Osteocyte (in vitro differentiated cells): ENCODE measurements at places on chromosomes 1 and 21.

DNA sequence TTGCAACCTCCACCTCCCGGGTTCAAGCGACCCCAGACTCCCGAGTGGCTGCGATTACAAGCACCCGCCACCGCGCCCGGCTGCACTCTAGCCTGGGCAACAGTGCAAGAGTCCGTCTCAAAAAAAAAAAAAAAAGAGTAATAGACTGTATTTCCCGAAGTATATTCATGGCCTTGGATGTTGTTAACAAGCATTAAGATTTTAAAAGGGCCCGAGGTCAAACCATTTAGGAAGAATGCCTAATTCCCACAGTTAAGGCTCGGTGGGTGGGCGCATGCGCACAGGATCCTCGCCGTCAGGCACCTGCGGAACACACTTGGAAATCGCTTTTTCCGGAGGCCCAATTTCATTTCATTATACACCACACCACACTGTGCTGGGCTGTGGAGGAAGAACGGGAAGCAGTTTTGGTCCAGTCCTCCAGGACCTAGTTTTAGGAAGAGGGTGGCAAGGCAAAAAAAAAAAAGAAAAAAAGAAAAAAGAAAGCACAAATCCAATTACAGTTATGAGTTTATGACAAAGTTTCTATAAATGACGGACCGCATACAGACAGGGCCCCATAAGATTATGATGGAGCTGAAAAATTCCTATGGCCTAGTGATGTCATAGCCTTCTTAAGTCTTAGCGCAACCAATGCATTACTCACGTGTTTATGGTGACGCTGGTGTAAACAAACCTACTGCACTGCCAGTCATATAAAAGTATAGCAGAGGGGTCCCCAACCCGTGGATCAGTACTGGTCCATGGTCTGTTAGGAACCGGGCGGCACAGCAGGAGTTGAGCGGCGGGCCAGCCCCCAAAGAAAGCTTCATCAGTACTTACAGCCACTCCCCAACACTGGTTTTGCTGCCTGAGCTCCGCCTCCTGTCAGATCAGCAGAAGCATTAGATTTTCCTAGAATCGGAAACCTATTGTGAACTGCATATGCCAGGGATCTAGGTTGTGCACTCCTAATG, 38.2 kb downstream of the H3-3A start:
- DNase-seq = no peak

DNA sequence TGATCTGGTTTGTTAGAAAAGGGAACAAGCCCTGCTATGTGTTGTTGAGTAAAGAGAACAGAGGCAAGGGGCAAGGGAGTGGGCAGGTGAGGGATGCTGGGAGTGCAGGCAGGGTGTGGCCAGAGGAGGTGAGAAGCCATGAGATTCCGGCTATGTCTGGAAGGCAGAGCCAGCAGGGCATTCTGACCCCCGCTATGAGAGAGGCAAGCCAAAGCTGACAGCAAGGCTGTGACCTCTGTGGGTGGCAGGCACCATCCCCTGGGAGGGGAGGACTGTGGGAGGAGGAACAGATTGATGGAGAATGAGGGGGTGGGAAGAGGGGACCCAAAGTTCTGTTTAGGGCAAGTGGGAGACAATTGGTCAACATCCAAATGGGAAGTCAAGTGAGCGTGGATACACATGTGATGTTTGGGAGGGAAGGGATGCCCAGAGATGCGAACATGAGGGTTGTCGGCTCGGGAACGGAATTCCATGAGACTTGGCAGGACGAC, 19.5 kb upstream of the PADI6 start:
- DNase-seq = no peak

DNA sequence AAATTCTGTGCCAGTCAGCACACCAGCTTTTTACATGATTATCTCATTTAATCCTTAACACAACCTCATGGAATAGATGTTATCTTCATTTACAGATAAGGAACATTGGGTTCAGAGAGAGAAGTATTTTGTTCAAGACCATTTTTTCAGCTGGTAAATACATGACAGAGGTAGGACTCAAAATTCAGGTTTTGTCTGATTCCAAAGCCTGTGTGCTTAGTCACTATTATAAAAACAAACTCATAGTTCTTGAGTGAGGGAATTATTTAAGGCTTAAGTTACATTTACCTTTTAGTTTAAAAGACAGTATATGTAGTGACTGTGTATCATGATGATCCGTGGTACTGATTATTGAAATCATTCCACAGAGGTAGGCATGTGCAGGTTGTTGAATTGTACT, 125.2 kb downstream of the MAGI3 start:
- no peak for DNase-seq

DNA sequence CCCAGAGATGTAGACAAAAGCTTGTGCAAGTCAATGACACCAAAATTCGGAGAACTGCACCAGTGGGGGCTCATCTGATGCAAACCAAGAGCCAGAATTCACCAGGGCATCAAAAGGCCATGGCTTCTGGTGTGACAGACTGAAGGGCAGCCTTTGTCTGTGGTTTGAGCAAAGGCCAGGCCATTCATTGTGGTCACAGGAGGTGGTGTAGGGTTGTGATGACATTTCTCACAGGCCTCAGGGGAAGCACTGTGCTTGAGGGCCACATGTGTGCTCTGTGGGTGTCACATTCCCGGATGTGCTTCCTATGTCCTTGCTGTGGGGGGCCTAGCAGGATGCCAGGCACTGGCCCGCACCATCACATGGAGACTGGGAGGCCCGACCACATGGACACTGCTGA, 22.5 kb upstream of the KCNE1 start:
- DNase-seq = no peak

DNA sequence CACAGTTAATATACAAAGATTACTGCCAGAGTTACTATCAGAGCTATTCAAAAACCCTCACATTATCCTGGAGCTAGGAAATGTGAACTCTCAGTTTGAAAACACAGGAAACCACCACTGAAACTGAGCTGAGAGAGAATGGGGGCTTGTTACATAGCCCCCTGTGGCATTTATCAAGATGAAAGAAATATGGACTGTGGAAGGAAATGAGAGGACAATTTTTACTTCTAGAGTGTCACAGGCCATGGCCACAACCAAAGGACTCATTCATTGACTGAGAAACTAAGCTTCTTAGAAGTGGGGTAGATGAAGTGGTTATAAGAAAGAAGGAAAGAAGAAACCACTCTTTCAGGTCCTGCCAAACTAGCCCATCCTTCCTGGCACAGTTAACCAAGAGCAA, 25.3 kb downstream of the DSTYK start:
- no peak for DNase-seq

- no peak for DNase-seq
Observed at GRCh38 chr1:14303011-14303410, 295.5 kb upstream of the KAZN start.

- no peak for DNase-seq
Observed at GRCh38 chr1:110360431-110360830, 21.3 kb downstream of the RBM15 start.
